Prostate gland (tissue), 2 donors: ENCODE measurements at places on chromosomes 1 and 21.
A peak's percentile ranks its signal among the peaks of the same experiment; 100 is the strongest.

GRCh38 chr1:35768350-35769187 lies 1.2 kb downstream of the CLSPN start:
- DNase-seq = no peak

- no peak for DNase-seq
Observed at GRCh38 chr1:206496131-206496793, 11.1 kb upstream of the RASSF5 start.

- DNase-seq = no peak
Observed at GRCh38 chr1:239719642-239720258, 333.4 kb downstream of the CHRM3 start.

DNA sequence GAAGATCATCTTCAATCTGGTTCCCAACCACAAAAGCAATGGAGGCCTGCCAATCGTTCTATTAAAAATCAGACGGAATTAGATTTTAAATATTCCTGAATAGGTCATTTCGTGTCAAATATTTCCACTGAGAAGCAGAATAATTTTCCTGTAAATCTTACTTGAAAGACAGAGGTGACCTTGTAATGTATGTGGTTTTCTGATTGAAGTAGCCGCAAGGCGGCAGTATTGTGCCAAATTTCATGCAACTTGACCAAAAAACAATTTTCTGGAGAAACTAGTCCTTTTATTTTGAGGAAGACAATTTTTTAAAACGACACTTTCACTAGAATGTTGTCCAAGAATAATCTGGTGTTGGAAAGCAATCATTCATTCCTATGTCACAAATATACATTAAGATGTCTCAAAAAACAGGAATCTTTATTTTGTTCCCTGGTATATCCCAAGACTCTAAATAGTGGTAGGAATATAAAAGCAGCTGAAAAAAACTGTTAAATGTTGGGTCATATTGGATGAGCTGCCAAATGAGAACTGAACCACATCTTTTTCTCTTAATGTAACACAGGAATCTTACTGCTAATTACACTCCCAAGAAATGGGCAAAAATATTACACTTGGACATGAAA lies 33.6 kb downstream of the SPAG17 start:
- DNase-seq = peak; percentile 34

DNA sequence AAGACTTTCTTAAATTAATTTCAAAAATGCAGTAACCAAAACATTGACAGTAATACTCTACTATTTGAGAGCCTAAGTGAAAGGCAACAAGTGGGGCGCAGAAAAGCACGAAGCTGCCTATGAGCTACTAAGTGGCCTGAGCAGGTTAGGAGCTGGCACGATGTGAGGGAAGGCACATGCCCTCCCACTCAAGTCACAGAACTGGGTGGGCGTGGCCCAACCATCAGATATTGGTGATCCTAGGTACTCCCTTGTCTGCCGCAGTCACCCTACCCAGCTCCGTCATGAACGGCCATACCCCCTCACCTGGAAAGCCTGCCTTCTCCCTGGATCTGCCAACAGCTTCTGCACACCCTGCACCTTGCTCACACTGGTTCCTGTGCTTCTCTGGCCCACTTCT lies 40.8 kb downstream of the SSBP3 start:
- DNase-seq = no peak

DNA sequence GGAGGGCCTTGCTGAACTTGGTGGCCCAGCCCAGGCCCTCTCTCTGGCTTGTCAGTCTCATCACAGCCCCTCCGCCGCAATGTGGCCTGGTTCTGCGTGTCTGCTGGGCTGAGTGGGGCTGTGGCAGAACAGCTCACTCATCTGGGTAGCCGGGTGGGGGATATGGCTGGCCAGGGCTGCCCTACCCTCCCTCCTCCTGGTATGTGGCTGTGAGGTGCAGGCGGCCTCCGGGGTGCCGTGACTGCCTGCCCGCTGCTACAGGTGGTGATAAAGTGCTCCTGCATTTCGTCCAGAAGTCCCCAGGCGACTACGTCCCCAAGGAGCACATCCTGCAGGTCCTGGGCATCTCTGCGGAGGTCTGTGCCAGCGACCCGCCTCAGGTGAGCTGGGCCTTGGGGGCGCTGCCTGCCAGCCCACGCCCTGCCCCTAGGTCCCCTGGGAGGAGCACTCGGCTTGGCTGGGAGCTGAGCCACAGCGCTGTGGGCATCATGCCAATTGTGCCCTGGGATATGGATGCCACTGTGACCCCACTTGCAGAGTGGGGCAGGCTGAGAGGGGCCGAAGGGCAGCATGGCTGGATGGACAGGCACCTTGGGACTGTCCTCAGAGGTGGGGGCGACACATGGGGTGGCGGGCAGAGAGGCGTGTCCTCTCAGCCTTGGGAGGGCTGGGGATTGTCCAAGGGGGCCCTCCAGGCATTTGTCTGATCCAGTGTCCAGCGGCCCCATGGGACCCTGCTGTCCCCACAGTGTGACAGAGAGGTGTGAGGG lies 2.3 kb downstream of the PRXL2B start:
- DNase-seq = no peak

GRCh38 chr1:203450001-203450400 lies 25.6 kb upstream of the PRELP start:
- no peak for DNase-seq

DNA sequence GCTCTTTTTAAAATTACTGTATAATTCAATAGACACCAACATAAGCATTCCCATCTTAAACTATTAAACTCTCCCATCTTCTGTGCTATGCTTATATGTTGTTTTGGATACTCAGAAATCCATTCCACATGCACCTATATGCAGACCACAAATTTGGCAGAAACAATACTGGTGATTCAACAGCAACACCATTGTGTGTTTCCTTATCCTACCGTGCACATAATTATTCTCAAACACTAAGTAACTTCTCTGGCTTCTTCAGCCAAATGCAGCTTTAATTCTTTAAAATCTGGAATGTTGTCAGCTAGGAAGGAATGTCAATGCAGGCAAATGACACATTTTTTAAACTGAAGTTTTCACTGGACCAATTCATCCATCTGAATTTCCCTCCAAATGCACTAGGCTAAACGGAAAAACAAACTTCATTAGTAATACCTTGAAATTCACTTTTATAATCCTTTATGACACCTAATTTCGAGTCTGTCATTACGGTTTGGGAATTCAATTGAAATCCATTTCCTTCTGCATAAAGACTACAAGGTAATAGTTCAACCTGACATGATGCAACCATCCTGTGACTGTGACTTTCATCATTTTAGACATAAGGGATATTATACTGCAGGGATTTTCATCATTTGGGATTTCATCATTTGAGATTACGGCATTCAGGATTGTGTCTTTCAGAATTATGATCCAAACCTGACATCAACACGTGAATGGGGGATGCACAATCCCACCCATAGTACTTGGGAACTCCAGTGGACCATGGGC lies 308.5 kb downstream of the LTN1 start:
- no peak for DNase-seq
